ENCODE measurements at places on chromosomes 1 and 21. TPM values are rescaled to one million over a fixed set of nuclear protein-coding genes. Genes with fewer than 3 reads are reported as not detected.

DNA sequence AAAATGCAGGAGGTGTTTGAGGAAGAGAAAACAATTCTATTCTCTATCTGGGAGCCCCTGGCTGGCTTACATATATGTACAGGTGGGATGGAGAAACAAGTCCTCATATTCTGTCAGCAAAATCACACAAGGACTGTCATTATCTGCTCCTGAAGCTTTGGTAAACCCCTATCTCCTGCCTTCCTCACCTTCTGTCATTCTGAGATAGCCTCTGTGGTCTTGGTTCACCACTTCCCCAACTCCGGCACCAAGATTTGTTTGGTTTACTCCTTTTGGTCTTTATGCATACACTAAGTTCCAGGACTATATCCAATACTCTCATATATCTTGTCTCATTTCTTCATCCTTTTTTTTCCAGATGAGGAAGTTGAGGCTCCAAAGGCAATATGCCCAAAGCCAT, 551.1 kb downstream of the PLPP3 start:
- DNase-seq: no peak

DNA sequence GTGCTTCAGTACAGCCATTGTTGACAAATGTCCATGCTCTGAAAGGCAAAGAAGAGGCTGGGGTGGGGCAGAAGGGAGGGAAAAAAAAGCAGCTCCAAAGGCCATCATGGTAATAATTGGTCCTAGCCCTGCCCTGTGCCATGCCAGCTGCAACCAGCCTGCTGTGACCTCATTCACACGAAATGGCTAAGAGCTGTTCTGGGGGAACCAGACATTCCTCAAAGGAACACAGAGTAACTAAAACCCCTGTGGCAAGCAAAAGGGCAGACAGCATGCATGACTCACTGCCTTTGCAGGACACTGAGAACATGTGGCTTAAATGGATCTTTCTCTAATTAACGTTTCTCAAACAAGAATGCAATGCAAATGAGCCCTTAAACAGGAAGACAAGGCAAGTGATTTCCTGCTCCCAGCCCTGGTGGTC, 42.3 kb downstream of the STYXL2 start:
- no peak for DNase-seq

- no peak for DNase-seq
Observed at GRCh38 chr1:197355248-197355995, 87.4 kb downstream of the CRB1 start.

- no peak for DNase-seq
Observed at GRCh38 chr1:17032741-17033140, 21.0 kb upstream of the ATP13A2 start.

DNA sequence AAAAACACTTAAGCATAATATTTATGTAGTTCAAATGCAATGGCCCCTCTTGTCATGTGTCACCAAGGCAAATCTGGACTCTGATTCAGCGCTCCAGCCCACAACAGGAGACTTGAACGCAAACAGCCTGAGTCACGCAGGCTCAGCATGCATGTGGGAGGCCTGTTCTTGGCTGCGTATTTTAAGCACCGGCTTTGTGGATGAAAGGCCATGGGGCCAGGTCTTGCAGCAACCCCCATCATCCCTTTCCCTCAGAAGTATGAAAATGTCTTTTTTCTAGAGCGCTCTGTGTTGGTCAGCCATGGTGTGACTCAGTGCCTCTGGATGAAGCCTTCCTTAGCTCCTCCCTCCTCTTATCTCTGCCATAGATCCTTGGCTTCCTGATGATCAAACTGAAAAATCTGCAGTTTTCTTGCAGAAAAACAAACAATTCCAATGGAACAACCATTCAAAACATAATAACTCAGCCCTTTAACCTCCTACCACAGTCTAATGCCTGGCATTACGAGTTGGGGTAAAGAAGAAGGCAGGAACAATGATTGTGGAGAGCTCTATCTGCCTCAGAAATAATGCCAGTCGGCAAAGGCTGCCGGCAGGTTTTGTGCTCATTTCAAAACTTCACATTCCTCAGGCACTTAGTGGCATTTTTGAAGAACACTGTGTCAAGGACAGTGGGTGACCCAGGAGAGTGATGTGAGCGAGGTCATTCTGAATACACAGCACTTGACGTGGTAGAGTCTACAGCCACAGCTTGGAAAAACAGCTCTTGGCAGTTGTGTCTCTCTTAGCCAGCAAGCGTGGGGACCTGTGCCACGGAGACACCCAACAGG, 167.5 kb downstream of the CLIC6 start:
- DNase-seq: peak; percentile 74

The GNG12 gene
- 37.2 TPM for total RNA-seq

All from Right ventricle myocardium inferior (tissue), 1 donor.